ENCODE measurements at places on chromosomes 7 and 10. TPM values are rescaled to one million over a fixed set of nuclear protein-coding genes. Genes with fewer than 3 reads are reported as not detected.

DNA sequence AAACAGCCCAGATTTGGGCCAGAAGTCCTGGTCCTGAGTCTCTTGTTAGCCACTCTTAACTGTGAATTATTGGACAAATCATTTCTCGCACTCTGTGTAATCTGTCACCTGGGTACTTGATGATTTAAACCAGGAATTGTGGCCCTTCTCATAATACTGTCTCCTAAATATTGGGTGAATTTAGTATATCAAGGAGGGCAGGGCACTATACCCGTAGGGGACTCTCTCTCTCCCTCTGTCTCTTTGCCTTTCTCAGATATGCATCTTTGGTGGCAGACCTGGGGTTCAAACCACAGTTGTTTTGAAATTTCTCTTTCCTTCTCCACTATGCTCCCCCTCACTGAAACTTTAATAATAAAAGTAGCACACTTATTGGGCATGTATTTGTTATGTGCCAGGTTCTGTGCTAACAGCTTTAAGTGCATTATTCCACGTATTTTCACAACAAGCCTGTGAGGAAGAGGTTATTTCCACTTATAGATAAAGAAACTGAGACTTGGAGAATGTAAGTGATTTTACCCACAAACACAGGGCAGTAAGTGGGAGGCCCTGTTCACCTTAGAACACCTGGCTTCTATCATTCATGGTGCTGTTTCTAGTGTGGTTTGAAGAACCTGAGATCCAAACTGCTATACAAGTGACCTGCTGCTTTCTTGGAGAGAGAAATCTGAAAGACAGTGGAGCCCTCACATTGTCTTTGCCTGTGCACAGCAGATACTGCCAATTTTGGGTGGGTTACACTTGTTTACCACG is 11.8 kb downstream of the FAS start:
- no peak for DNase-seq

DNA sequence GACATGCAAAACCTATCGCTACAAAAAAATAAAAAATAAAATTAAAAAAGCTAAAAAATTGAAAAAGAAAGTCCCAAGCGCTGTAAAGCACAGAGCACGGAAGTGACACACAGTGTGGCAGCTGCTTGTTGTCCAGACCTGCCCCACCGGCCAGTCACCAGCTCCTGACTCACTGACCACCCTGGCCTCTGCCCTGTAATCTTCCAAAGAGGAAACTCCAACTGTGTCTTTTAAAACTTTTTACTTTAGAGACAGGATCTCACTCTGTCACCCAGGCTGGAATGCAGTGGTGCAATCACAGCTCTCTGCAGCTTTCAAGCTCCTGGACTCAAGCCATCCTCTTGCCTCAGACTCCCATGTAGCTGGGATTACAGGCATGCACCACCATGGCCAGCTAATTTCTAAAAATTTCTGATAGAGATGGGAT is 23.6 kb downstream of the GNA12 start:
- peak; percentile 98 for DNase-seq

GRCh38 chr7:139702811-139703486 is 74.8 kb downstream of the HIPK2 start:
- DNase-seq, result no peak

DNA sequence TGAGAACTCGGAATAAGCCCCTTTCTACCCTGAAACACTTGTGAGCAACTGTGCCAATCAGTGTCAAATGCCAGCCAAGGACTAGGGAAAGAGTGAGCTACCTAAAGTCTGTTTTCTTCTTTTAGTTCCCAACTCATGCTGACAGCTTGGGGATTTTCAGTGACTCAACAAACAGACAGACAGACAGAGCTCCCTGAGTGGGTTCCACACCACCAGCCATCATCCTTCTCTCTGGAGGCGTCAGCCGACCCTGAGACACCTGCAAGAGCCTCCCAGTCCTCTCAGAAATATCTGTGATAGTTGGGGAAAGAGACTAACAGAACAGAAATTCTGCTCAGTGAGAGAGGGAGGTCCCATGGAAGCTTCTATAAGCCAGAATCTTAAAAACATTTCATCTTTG is 49.5 kb downstream of the GATA3 start:
- no peak for DNase-seq

DNA sequence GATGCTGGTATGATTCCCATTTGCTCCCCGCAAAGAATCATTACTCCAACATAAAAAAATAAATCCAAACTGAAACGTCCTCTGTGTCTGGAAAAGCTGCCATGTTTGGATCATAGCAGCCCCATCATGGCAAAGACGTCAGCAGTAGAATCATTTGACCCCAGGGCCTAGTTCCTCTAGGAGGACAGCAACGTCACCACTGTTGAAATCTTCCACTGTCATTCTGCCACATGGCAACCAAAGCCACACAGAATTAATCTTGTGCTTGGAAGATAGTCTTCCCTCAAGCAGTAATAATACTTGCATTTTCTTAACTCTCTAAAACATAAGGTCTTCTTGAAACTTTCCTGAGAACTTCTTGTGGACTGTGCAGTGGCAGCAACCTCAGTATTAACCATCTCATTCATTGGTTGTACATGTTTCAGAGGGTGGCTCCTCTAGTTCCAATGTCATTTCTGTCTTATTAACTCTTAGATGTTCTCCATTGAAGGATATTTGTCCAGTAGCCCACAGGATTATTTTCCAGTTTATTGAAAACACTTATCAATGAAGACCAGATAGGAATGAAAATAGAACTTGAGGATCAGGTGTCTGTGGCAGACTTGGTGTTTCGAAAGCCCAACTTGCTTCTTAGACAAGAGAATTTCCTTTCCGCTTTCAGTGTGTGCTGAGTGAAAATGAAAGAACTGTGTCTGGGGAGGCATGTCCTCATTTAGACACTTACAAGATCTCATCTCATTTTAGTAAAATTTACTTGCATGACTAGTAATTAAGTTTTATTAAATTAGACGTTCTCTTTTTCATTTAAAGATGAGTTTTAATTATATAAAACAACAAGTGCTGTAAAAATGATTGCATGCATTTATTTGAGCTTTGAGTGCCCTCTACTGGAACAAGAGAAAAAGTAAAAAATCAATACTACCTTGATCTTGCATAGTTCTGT is 28.9 kb upstream of the INHBA start:
- no peak for DNase-seq

The GPR15LG gene
- total RNA-seq, result not detected

Data from A172 (cell line).